ENCODE measurements at places on chromosomes 7 and 10.

DNA sequence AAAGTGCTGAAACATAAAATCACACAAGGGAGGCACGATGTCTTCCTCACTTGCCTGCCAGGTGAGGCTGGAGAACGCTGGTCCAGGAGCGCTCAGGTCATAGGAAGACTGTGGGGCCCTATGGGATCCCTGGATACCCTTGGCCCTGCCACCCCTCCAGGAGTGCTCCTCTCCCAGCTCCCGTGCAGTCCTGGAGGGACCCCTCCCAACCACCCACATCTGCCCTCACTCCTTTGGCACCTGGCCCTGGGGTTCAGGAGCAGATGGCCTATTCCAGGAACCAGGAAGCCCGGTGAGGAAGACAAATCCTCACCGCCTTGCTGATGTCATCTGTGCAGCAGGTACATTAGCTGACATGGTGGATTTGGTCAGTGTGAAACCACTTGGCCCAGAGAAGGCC lies 3.7 kb upstream of the CXCL12 start:
- ATAC-seq = no peak

DNA sequence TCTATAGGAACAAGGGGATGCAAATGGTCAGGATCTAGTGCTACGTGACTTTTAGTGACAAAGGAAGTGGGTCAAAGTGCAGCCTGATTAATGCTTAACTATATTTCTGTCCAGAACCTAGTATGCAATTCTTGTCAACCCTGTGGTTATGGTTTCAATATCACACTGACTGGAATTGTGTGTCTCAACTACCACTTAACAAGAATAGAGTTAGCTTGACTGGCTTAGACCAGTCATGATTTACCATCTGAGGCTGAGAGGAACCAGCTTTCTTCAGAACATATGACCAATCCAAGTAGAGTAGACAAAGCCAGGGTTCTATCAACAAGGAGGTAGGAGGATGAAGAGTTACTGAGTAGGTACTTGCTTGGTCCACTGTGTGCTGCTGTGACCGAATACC lies 54.4 kb downstream of the MYPN start:
- ATAC-seq = no peak

GRCh38 chr7:149713061-149713730 lies 60.2 kb downstream of the ZNF467 start:
- ATAC-seq = no peak

GRCh38 chr7:1953199-1954190 lies 279.2 kb downstream of the MAD1L1 start:
- no peak for ATAC-seq

DNA sequence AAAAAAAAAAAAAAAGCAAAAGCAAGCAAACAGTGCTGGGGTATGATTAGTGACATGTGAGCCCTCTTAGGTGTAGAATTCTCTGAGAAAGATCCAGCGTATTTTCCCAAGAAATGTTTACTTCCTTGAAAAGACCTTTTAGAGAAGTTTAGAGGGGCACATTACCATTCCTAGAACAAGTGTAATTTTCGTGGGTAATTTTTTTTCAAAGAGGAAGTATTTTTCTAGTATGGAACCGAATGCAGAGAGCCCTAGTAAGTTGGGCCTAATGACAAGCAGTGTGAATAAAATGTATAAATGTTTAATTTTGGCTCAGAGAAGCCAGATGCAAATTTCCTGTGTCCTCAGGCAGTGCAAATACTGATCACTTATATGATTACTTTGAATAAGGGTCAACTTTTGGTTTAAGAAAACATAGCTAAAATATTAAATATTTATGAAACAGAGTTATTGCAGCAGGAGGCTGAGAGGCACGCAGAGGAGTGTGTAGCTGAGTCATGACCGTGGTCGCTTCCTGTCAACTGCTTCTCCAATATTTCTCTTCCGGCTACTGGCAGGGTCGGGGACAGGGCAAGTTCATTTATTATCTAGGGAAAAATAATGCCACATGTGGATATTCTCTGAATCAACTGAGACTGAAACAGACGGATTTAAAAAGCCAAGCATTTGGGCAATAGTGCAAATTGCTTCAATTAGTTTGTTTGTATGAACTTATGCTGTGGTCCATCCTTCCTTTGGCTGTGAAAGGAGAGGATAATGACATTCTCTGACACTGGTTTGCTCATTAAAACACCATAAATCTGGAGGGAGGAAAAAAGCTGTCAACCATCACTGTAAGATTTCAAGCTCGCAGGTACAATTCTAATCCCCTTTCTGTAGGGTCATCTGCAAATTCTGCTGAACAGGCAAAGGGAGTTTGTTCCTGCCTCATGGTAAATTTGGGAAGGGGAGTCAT lies 495.2 kb downstream of the GLRX3 start:
- ATAC-seq = no peak

GRCh38 chr7:975702-976473 lies 539 bp upstream of the COX19 start:
- no peak for ATAC-seq

- peak; percentile 73 for ATAC-seq
Observed at GRCh38 chr10:43905512-43906236, 257.0 kb upstream of the ZNF32 start.

DNA sequence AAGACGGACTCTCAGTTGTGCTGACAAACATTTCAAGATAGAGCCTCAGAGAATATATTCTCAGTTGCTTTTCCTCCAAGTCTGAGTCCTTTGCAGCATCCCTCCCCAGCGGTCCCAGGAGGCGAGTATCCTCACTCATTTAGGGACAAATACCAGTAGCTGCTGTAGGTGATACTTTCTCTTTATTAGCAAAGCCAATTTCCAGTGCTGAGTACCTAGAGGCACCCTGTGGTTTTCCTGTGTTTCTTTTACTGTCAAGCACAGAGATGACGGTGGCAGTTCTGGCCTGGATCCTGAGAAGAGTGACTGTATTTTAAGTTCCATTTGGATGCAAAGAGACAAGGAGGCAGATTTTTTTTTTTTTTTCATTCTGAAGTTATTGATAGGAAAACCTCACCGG lies 1058.4 kb downstream of the SORCS3 start:
- no peak for ATAC-seq

DNA sequence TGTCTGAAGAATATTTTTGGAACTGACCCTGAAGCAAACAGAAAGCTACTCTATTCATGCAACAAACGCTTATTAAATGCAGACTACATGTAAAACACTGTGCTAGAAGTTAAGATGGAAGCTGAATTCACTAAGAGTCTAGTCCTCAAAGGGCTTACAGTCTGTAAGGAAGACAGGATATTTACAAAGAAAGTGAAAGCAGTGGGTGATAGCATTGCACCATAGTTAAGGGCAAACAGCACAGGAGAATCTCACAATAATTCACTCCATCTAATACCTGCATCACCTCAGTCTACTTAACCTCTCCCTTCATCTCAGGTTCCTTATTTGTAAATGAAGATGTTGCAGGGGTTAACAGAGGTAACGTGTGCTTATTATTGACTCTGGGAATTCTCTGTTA lies 360.0 kb upstream of the AOAH start:
- ATAC-seq = no peak

DNA sequence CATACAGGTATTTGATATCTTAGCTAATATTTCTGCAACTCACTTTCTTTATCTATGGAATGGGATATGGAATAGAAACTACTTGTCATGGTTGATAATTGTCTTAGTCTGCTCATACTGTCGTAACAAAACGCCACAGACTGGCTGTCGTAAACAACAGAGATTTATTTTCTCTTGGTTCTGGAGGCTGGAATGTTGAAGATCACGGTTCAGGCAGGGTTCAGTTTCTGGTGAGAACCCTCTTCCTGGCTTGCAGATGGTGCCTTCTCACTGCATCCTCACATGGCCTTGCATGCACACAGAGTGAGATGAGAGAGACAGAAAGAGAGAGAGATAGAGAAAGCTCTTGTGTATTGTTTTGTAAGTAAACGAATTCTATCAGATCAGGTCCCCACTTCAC lies 332.7 kb upstream of the MAGI2 start:
- no peak for ATAC-seq

GRCh38 chr10:61389887-61390286 lies 63.3 kb downstream of the TMEM26 start:
- ATAC-seq = peak; percentile 48

DNA sequence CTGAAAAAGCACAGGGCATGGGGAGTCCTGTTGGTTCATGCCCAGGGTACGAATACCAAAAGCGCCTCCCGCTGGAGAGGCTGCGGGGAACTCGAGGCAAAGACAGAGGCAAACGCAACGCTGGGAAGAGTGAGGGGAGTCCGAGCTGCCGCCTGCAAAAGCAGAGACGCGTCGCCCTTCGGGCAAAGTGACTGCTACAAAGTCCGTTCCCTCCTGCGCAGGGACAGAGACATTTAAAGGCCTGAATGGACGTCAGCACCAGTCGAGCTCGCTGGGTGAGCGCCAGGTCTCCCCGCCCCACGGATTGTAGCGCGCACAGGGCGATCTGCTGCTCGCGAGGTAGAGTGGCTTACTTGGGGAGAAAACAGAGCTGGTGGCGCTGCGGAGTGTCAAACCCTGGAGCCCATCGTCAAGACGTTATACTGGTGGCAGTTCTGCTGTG lies 732.8 kb downstream of the ZWINT start:
- ATAC-seq = peak; percentile 5

GRCh38 chr10:67086327-67087134 lies 160.7 kb downstream of the LRRTM3 start:
- ATAC-seq = no peak

- peak; percentile 85 for ATAC-seq
Observed at GRCh38 chr10:22714479-22715289, at the start of gene PIP4K2A. Gene PIP4K2A (minus strand): TSS chr10:22714578. CDS start chr10:22714326, 252 bp downstream.

DNA sequence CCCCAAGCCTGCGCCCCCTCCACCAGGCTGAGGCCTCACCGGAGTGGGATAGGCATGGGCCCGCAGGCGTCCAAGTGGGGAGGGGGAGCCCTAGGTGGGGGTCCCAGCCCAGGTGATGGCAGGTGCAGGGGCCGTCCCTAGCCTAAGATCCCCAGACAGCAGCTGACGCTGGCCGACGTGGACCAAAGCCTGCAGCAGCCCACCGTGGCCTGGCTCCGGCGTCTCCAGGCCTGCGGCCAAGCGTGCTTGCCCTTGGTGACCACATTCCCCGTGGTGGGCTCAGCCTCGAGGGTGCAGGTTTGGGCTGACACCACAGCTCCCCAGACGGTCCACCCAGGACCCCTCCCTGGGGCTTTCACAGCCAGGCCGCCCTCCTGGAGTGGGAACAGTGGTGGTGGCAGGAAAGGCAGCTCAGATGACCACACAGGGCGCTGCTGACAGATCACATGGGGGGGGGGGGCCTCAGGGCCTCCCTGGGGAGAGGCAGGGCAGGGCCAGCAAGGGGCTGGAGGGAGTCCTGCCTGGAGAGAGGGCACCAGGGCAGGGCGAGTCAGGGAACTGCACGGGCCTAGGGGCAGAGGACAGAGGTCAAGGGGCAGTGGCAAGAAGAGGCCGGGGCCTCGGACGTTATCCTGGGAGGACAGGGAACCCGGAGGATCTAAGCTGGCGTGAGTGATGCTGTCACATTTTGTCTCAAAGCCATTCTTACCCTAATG lies 767 bp upstream of the ADAM8 start:
- peak; percentile 2 for ATAC-seq

GRCh38 chr10:101645659-101646058 lies 49.3 kb downstream of the FBXW4 start:
- ATAC-seq = no peak
